Natural killer cell treated with Interleukin-12 subunit alpha and Interleukin-12 subunit beta and Interleukin-15 and Interleukin-18, amount 100 ng/mL, for 72 hours (primary cell): ENCODE measurements at places on chromosomes 6 and 20.

- DNase-seq: no peak
Observed at GRCh38 chr20:42441864-42442331, 747.8 kb downstream of the PTPRT start.

DNA sequence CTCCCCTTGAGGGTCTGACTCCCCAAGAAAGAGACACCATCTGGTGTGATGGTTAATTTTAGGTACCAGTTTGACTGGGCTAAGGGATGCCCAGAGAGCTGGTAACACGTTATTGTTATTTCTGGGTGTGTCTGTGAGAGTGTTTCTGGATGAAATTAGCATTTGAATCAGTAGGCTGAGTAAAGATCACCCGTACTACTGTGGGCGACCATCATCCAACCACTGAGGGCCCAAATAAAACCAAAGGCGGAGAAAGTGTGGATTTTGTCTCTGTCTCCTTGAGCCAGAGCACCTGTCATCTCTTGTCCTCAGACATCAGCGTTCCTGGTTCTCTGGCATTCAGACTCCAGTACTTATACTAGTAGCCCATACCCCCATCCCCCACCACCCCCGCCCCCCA lies 7.9 kb upstream of the CNKSR3 start:
- DNase-seq: no peak

GRCh38 chr20:64191002-64191401 lies 26.8 kb downstream of the MYT1 start:
- DNase-seq: no peak

DNA sequence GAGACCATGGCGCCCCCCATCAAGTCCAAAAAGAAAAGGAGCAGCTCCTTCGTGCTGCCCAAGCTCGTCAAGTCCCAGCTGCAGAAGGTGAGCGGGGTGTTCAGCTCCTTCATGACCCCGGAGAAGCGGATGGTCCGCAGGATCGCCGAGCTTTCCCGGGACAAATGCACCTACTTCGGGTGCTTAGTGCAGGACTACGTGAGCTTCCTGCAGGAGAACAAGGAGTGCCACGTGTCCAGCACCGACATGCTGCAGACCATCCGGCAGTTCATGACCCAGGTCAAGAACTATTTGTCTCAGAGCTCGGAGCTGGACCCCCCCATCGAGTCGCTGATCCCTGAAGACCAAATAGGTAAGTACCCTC lies 41.7 kb upstream of the NAA20 start:
- DNase-seq: no peak

DNA sequence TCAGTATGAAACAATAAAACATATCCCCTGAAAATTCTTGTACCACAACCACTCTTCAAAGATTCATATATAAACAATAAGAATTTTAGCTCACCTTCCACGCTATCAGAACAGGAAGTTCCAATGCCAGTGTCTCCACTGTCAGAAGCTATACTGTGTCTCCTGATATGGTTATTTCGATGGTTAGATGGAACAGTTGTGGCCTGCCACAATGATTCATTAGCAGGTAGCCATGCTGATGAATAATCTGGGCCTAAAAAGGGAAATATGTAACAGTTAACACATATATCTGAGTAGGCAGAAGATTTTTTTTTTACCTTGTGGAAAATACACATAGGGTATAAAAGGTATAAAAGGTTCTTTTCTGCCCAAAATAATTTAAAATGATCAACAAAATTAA lies 19.0 kb downstream of the CEP85L start:
- DNase-seq: no peak

DNA sequence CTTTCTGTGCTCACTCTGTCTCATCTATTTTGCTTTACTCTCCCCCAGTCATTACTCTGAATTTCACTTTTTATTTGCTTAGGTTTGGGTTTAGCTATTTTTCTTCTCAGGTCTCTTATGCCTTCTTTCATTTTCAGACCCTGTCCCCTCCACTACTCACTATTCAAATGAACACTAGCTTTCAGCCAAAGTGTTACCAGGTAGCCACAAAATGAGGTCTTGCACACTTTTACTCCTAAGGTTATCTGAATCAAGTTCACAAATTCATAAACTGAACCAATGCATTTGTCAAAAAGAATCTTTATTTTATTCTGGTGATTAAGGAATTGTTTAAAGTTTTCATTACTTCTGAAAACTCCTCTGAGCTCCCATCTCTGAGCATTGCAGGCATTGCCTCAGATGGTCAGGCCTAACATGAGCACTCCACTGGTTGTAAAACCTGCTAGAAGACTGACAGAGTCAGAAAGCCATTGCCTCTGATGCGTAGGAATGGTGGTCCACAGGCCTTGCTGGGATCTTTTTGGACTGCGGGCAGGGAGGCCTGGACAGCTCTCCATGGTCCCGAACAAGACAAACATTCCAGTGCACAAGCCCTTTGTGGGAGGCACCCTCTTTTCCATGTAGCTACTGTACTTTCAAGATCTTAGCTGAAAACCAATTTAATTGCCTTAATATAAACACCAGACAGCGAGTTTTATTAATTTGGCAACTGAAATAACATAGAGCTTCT lies 48.5 kb downstream of the FYN start:
- no peak for DNase-seq

DNA sequence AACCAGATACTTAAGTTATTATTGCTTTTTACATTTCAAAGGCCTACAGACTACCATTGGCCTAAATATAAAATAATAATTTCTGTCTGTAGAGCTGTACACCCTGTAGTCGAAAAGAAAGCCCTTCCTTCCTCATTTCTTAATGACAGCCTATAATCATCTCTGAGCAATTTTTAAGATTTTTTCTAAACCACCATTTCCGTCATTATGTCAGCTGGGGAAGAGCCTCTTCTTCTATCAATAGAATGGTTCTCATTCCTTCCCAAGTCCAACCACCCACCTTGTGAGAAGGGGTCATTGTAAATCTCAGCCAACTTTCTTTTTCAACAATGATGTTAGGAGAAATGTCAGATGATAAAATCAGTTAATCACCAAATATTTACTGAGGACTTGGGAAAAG lies 91.8 kb downstream of the PLEKHG1 start:
- DNase-seq: no peak

GRCh38 chr6:106728296-106728870 lies 99.0 kb downstream of the QRSL1 start:
- DNase-seq: no peak

DNA sequence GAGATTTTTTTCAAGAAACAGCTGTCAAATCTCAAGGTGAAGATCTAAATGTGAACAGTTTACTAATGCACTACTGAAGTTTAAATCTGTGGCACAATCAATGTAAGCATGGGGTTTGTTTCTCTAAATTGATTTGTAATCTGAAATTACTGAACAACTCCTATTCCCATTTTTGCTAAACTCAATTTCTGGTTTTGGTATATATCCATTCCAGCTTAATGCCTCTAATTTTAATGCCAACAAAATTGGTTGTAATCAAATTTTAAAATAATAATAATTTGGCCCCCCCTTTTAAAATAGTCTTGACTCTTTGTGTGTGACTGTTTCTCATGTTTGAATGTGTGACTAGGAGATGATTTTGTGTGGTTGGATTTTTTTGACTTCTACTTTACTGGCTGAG lies 4.0 kb downstream of the PNRC1 start:
- DNase-seq: no peak

DNA sequence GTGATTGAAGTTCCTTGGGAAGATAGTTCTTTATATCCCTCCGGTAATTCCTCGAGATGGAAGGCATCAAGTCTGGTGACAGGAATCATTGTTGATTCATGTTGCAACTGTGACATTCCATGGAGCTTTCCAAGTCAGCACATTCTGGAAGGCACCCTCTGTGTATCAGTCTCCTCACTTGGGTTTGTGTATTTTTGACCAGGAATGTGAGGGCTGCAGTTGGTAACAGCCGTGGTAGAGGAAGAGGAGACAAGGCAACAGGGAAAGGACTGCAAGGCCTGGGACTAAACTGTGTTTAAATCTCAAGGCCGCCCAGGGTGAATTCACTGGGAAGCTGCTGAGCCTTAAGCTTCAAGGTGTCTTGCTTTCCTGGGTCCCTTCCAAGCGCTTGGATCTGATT lies 99.0 kb downstream of the CLIC5 start:
- DNase-seq: no peak

GRCh38 chr6:70982747-70983146 lies 25.9 kb upstream of the B3GAT2 start:
- no peak for DNase-seq

- DNase-seq: no peak
Observed at GRCh38 chr20:14235355-14235754, 102.1 kb downstream of the FLRT3 start.

- peak; percentile 93 for DNase-seq
Observed at GRCh38 chr6:41786451-41787218, 859 bp upstream of the TOMM6 start.

GRCh38 chr6:47292944-47293343 lies 16.8 kb downstream of the TNFRSF21 start:
- no peak for DNase-seq

- no peak for DNase-seq
Observed at GRCh38 chr6:149079911-149080491, 237.5 kb upstream of the TAB2 start.

DNA sequence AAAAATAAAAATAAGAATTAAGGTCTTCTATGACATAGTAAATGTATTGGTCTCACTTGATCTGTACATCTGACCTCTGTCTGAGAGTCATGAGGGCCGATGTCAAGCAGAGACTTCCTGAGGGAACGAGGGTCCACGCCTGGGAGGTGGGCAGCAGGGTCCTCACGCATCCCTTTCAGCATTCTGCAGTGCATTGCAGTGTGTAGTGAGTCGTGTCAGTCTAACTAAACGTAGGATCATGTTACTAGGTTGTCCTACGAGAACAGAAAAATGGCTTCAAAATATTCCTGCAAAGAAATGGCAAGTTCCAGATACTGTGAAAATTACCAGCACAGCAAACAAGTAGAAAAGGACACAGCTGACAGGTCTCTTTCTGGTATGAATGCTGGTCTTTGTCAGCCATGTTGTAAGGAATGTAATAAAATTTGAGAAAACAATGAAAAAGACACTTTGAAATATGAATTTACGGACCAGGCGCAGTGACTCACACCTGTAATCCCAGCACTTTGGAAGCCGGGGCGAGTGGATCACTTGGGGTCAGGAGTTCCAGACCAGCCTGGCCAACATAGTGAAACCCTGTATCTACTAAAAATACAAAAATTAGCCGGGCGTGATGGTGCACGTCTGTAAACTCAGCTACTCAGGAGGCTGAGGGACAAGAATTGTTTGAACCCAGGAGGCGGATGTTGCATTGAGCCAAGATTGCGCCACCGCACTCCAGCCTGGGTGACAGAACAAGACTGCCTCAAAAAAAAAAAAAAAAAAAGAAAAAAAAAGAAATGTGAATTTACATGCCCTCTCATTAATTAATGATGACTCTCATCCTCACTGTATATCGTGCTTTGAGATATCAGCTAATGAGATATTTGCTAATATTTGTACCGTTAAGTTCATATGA lies 2.4 kb upstream of the AHCY start:
- no peak for DNase-seq

- no peak for DNase-seq
Observed at GRCh38 chr6:34383656-34384320, 8.7 kb downstream of the NUDT3 start.

DNA sequence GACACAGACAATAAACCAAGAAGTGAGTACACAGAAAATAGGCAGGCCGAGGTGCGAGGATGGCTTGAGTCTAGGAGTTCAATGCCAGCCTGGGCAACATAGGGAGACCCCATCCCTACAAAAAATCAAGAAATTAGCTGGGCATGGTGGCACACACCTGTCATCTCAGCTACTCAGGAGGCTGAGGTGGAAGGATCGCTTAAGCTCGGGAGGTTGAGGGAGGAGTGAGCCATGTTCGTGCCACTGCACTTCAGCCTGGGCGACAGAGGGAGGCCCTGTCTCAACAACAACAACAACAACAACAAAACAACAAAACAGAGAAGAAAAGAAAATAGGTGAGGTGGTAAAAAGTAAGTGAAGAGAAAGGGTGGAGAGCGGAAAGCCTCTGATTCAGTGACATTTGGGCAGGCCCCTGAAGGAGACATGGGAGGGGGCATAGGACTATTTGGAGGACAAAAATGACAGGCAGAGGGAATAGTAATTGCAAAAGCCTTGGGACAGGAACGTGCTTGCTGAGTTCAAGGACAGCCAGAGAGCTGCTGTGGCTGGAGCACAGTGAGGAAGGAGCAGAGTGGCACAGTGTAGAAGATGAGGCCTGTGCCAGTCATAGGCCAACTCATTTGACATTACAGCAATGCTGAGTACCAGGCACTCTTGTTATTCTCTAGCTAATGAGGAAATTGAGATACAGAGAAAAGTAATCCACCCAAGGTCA lies 160.6 kb downstream of the VEGFA start:
- peak; percentile 16 for DNase-seq

DNA sequence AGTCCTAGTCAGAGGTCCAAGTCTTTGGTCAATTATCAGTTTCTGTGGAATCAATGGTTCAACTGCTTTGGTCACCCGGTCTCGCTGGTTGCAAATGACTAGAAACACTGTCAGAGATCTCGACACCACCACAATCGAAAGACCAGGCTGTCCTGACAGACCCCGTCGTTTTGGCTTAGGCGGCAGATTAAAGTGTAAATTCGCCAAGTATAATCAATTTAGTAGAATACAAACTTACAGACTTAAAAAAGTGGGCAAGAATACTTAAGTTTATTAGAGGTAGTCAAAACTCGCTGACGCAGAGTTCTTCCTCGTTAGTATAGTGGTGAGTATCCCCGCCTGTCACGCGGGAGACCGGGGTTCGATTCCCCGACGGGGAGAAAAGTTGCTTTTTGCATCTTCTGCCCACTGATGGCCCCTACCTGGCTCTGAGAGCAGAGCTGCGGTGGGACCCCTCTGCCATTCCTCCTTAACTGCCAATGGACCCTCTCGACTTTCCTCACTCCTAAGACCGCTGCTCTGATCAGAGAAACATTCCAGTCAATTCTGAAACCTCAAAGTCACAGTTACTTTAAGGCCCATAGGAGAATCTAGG lies 30.6 kb upstream of the ZNF184 start:
- peak; percentile 77 for DNase-seq

DNA sequence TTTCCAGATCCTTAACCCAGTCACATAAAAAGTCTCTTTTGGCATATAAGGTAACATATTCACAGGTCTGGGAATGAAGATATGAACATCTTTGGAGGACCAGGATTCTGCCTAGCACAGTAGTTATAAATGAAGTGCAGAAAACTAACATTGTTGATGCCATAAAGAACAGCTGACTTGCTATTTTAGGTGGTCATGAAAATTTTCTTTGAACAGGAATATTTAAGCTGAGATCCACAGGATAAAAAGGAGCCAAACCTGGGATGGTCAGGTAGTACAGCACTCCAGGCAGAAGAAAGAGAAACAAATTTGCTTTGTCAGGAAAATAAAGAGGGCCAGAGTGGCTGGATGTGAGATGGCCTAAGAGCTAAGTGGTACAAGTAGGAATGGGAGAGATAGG lies 80.0 kb downstream of the CENPW start:
- DNase-seq: no peak

GRCh38 chr6:17381424-17382147 lies 11.8 kb upstream of the CAP2 start:
- no peak for DNase-seq

DNA sequence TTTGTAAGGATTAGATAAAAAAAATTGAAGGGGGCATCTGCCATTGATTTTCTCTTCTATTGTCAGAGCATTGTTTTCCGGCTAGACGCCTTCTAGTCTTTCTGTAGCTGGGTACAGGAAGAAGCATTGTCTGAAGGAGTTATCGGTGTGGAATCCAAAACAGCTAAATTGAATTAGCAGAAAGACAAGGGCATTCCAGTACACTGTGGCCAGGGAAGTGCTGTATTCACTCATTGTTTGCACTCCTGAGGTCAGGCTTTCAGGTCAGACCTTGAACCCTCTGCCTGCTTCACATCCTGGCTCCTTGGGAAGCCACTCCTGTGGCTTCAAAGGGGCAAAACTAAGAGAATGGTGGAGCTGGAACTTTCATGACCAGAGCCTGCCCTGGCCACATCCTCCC lies 81.1 kb upstream of the SNAP25 start:
- DNase-seq: no peak

GRCh38 chr20:53884859-53885541 lies 185.4 kb downstream of the BCAS1 start:
- no peak for DNase-seq
